ENCODE measurements at places on chromosomes 7 and 10.

DNA sequence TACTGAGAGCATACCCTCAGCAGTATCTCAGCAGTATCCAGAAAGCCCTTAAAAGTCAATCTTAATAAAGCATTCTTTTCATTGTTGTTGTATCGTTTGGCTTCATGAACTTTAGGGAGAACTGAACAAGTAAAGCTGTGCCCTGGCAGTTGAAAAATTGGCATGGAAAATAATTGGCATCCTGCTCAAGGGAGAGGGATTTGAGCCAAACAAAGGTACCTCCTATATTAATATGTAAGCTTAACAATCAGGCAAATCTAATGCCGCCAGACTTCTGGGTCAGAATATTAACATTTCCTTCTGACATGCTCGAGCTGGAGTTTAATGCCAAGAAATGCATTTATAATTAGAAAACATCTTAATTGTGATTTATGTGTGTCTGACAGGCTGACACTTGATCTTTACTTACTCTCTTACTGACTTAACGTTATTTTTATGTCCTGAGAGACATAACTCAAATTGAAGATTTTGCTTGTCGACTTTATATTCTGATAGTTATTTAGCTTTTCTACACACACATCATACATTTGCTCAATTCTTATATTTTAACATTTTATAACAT, 42.1 kb upstream of the PCDH15 start:
- DNase-seq, result no peak

- DNase-seq, result no peak
These were observed 102.9 kb downstream of the INPP5A start for GRCh38 chr10:132640326-132641125.

DNA sequence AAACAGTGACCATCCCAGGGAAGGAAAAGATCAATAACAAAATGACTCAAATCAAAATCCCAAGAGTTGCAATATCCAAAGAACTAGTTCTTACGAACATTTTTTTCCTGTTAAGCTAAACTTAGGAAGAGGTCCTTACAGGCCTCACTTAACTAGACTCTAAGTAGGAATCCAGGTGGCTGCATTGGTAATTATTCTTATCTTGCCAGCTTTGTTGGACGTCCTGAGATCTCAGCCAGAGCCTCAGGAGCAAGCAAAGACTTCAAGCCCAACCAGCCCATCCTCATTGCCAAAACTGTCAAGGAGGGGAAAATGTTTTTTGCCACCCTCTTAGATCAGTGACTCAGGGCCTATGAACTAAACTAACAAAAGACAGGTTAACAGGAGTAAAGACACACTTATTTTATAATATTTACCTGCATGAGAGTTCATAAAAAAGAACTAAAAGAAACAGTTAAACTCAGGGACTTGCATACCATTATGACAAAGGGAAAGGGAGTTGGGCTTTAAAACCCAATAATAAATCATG, 18.3 kb upstream of the PPP1R9A start:
- DNase-seq, result no peak

- DNase-seq, result no peak
These were observed 100.8 kb downstream of the ARHGAP21 start for GRCh38 chr10:24622781-24623301.

DNA sequence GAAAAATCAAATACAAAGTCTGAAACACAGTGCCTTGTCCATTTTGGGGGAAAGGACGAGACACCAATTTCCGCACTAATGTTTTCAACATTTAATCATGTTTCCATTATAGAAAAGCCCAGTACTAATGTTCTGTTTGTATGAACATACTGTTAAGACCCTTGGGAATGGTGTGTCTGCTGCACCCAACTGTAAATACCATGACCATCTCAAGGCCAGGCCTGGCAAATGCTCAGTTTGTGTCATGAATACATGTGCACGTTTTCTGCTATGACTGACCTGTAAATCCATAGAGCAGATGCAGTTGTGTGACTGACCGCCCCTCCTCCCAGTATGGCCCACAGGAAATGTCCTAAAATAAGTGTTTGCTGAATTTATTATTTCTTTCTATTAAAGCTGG, 270.0 kb downstream of the TNS3 start:
- DNase-seq, result no peak

DNA sequence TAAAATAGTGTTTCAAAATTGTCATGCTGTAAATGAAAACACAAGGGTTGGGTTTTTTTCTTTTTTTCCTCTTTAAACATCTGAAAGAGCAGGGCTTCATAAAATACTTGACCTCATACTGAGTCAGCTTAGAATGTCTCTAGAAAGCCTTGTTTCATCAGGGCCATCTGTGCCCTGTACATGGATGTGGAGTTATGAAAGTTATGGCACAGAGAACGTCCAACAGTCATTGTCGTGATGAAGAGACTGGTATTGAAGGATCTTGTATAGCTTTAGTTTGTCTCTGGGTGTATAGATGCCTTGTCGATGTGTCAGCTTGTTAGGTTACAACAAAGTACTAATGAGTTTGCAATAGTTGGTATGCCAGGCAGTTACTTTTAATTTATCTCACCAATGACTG, 127.3 kb downstream of the FAM204A start:
- no peak for DNase-seq

GRCh38 chr7:27144781-27145164, 1.3 kb upstream of the HOXA5 start:
- no peak for DNase-seq

DNA sequence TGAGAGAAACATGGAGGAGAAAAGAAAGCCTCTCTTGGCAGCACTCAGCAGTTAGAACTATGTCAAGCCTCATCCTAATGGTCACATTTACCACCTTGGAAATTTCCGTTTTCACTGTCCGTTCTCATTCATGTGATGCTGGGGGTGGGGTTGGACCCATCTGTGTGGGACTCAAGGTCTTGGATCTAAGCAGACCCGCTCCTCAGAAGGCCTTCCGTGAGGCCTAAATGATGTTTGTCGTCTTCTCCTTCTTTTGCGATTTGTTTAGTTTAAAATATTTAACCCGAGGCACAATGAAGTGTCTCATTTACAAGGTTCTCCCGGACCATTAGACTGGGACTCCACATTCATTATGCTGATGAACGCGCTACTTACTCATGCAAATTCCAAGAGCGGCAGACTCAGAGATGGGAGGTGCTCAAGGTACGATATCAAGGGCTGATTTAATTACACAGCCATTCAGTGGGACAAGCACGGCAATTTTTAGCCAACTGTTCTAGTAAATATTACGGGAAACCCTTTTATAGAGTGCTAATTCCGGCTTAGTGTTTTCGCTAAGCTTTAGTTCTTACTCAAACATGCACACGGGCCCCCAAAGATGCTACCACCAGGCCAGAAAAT, 109.1 kb upstream of the EFCAB10 start:
- no peak for DNase-seq

DNA sequence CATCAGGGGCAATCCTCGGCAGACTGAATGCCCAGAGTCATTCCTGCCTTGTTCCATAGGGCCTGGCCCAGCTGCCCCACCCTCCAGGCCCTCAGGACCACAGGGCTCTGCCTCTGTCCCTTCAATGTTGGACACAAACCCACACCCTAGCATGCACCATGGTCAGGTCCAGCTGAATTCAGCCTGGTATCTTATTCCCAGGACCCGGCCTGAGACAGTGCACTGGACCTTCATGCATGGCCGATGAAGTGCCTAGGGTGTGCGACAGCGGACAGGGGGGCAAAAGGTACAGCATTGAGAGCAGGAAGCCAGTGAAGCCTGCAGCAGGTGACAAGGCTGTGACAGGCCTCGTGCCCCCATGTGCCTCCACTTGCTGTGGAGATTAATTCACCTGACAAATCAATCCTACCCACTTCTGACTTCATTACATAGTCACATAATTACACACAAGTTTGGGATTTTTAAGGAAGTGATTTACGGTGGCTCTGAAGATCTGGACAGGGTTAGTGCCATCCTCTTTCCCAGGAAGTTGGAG, 261.9 kb downstream of the GRID1 start:
- no peak for DNase-seq

DNA sequence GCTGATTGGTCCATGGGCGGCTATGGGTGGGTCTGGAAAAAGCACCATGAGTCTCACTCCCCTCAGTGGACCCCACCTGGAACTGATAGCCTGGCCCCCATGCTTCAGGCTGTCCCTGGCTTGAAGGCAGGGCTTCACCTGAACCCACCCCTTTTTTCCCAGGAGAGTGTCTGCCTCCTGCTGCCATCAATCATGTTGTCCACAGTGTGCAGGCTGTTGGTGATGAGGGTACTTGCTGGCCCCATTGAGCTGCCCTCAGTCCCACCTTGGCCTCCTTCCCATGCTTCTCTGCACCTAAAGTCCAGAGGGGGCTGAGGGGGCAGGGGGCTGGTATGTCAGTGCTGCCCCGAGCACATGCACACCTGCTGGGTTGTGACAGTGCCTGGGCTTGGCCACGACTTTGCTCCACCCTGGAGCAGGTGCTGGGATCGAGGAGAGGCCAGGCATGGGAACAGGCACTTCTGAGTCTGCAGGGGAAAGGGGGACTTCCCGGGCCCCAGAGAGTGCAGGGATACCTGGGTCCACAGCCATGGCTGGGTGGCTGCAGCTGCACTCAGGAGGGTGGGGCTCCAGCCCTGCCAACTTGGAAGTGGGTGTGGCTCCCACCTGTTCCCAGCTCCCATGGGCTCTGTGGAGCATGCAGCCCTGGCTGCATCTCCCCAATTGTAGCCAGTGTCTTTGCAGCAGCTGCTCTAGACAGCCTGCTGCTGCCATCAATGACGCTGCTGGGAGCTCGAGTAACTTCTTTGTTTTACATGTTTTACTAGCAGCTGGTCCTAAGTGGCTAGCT, 56.9 kb downstream of the ADK start:
- no peak for DNase-seq

GRCh38 chr7:42834676-42835075, 77.2 kb downstream of the C7orf25 start:
- DNase-seq, result no peak

DNA sequence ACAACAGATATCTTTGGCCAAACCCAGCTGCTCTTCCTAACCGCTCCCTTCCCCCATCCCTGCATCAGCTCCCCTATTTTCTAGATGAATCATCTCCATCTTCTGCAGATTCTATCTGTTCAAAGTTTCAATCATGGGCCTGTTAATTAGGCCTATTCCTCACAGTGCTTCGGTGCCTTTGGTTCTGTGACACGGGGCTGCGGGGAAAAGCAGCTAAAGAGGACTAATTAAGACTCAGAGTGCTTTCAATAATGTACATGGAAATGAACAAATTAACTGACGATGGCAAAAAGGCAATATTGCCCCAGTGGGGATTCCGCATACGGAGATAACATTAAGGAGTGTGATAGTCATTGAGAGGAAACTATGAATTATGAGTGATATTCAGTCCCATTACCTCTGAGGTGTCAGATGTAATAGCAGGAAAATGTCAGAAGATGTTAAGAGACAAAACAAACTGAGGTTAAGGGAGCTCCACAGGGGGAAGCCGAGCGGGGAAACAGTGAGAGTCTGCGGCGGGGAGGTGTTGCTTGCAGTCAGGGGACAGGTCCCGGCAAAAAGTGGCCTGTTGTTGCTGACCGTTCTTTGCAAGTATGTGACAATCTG, 716.9 kb downstream of the TYW1 start:
- DNase-seq, result no peak

- DNase-seq, result no peak
These were observed 1.2 kb downstream of the CLDN4 start for GRCh38 chr7:73831834-73832651.

- DNase-seq, result no peak
These were observed 42.1 kb downstream of the SCIN start for GRCh38 chr7:12612622-12613021.

- no peak for DNase-seq
These were observed 42.4 kb downstream of the COL17A1 start for GRCh38 chr10:104043185-104043830.

- DNase-seq, result no peak
These were observed 129.3 kb downstream of the CHRM2 start for GRCh38 chr7:136997735-136998134.

- no peak for DNase-seq
These were observed 58.1 kb downstream of the CCDC186 start for GRCh38 chr10:114115661-114116445.

DNA sequence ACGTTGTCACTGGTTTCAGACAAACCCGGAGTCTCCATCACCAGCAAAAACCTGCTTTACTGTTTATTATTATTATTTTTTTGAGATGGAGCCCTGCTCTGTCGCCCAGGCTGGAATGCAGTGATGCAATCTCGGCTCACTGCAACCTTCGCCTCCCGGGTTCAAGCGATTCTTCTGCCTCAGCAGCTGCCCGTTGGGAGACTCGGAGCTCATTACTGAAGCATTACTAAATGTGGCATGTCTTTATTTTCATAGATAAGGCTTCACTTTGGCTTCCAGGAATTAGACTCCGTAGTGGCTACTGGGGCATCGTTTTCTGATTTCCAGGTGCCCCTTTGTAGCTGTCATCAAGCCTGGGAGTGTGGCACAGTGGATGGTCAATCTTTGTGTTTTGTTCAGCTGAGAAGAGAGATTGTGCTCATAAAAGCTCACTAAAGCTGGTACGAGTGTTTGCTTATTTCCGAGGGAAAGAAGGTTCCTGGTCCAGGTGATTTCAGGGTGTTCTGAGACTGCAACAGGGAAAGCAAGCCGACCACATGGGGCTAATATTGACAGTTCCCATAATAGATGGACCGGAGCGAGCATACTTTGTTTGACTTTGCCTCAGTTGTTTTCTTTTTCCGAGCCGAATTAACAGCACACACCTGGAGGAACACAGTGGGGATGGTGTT, 163.1 kb downstream of the CAMK1D start:
- no peak for DNase-seq

DNA sequence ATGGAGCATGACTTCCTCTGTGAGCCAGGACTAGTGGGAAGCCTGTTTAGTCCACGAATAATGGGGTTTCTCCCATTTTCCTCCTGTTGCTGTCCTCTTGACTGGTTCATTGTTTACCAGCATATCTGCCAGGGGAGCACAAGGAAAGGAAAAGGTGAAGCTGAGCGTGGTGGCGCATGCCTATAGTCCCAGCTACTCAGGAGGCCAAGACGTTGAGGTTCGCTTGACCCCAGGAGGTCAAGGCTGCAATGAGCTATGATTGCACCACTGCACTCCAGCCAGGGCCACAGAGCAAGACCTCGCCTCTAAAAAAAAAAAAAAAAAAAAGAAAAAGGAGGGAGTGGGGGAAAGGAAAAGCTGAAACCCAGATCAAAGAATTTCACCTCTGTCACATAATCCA, 5.8 kb upstream of the IL2RA start:
- no peak for DNase-seq

DNA sequence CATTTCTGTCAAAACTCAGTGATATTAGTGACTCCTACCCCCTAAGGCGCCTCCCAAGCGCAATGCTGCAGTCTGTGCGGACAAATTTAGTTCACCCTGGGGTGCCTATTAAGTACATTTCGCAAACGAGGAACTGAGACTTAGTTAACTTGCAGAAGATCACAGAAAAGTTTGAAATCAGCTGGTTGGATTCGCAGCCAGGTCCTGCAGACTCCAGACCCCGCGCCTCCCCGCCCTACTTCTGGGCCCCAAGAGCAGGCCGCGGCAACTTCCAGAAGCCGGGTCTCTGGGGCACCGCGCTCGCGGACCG, 588 bp downstream of the CYREN start:
- no peak for DNase-seq

- no peak for DNase-seq
These were observed 78.1 kb downstream of the PRKCQ start for GRCh38 chr10:6501931-6502330.

- DNase-seq, result no peak
These were observed 2.9 kb downstream of the LRGUK start for GRCh38 chr7:134129856-134130523.

Data from occipital lobe (tissue), 3 donors.